Muscle of leg (tissue), 16 donors: ENCODE measurements at places on chromosomes 16 and 17.

DNA sequence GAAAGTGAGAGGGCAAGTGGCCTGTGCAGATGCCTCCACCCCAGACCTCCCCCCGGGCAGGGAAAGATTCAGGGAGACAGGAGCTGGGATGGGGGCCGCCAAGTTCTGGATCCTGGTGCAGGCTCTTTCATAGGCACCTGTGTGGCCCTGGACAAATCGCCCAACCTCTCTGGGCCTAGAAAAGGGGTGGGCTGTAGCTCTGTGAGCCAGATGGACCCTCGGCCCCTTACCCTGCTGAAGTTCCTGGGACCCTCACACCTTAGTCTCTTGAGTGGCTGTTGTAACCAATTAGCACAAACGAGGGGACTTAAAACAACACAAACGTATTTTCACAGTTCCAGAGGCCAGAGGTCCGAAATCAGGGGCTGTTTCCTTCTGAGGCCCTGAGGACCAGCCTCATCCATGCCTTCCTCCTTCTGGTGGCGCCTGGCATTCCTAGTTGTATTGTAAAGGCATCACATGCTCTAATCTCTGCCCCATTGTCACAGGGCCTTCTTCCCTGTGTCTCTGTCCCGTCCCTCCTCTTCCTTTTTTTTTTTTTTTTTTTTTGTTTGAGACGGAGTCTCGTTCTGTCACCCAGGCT lies 352.6 kb downstream of the SEC14L1 start:
- DNase-seq = peak; percentile 39

- DNase-seq = no peak
Observed at GRCh38 chr16:85689285-85689949, 663 bp upstream of the GINS2 start.

DNA sequence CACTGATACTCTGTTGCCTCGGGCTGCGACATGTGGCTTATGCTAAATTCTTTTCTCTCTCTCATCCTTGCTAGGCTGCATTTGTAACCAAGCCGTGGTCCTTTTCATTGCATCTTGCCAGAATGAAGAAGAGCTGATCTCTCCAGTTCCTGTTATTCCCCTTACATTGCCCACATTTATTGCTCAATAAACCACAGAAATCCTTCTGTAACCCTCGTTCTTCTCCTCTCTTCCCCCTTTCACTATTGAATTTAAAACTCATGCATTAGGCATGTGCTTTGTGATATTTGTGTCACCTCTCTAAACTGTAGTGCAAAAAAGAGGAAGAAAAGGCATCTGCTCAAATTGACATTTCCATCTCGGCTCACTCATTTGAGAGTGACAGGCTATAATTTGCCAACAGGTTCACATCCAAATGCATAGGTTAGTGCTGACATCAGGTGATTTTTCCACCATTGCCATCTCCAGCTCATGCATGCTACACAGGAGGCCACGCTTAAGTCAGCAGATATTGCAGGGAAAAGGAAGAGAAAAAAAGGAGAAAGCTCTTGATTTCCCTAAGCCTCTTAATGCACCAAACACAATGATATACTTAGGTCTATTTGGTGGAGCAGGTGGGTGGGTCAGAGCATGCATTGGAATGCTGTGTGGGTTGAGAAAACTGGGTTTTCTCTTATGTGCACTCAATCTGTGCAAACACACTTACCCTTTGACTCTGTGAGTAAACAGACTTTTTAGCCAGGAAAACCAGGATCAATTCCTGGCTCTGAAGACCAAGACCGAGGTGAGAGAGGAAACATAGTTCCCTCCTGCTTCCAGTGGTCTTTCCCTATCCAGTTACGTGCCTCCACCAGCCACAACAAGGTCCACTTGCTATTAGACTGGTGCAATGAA lies 642.7 kb downstream of the HS3ST4 start:
- DNase-seq = peak; percentile 12

DNA sequence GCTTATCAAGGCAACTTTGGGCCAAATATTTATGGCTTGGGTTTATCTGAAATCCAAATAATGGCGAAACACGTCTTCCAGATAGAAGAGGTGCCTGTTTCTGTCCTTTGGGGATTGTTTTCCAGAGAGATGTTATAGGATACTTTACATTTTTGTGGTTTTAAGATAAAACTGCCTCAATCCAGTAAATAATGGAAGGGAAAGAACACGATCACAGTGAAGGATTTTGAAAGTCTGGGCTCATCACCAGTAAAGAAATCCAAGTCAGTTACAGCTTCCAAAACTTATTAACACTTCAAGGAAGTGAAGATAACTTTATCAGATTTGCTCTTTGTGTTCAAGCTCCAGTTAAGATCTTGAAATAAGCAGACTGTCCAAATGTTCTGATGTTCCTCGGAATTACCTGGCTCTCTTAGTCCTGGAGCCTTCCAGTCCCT lies 30.1 kb downstream of the DNAH2 start:
- peak; percentile 49 for DNase-seq
